Stimulated activated CD4-positive, alpha-beta T cell treated with anti-CD3 and anti-CD28 coated beads, Interleukin-1b, Interleukin-23, amount 100 ng/mL, for 24 hours (primary cell): ENCODE measurements at places on chromosomes 5 and 9.

DNA sequence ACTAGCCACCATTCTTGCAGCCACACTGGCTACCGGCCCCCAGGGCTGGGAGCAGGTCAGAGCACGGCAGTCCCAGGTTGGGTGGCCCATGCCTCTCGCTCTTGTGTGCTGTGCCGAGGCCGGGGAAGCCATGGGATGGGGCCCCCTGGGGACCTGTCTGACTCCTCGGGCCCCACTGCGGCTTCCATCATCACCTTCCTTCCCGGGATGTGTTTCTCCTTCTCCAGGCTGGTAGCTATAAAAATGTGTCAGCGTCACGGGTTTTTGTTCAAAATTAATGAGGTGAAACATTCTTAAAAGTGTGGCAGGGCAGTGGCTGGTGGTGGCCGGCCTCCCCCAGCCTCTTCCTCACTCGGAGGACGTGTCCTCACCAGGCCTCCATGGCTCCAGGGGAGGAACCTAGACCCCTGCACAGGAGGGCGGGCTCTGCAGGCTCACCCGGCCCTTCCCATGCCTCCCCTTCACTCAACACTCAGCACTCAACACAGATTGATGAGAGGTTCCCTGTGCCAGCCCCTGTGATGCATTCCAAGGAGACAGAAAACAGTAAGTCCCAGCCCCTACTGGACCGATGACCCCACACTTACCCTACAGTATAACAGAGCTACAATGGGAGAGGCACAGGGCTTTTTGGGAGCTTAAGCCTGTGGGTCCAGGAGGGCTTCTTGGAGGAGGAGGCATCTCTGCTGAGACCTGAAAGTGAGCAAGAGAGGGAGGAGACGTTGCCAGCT lies 43.2 kb downstream of the PTGES start:
- no peak for DNase-seq

- no peak for DNase-seq
Observed at GRCh38 chr9:127705577-127706379, 1.0 kb upstream of the CFAP157 start.

DNA sequence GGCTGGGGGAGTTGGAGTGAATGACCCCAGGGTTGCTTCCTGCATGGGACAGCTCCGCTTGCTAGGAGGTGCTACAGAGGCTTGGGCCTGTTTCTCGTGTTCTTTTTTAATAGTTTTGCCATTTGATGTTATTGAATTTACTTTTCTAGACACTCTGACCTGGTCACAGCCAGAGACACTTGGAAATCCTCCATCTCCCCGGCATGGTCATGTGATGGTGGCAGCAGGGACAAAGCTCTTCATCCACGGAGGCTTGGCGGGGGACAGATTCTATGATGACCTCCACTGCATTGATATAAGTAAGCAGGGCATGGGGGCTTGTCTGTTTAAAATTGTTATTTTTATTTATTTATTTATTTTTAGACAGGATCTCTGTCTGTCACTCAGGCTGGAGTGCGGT lies 13.4 kb downstream of the HSPA5 start:
- no peak for DNase-seq

DNA sequence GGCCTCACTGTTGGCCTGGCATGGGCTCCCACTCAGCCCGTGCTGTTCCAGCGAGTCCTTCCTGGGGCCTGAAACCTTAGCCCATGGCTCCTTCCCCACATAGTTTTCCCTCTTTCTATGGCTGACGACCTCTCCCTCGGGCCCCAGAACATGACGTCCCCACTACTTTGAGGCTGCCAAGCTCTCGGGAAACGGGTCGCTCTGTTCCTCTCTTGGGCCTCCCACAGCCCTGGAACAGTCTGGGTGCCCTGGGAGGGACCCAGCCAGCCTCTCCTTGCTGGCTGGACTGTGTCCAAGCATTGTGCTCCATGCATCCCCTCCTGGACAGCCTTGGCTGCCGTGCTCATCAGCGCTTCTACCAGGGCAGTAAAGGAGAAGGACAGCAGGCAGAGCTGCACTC lies 118.3 kb downstream of the SYK start:
- no peak for DNase-seq

GRCh38 chr5:80569961-80570786 lies at the start of gene ANKRD34B:
Gene ANKRD34B, minus strand, starts transcription at chr5:80570280. Its CDS starts 10,261 bp downstream, at chr5:80560019.
- DNase-seq = peak; percentile 4

DNA sequence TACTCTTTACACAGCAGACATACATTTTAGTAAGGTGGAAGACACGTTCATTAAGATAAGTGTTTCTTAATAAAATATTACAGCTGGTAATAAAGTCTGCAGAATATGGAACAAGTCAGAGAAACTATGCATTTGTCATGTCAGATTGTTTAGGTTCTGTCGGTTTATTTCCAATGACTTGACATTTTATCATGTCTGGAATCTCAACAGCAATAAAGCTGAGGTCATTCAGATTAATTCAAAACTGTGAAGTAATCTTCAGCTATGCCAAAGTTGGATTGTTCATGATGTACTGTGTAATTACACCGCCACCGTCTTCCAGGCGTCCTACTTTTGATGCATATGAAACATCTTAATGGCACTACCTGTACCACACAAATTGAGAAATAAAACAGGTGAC lies 1032.6 kb downstream of the CDH12 start:
- DNase-seq = no peak

GRCh38 chr5:88143693-88144218 lies 124.9 kb downstream of the TMEM161B start:
- DNase-seq = no peak

- no peak for DNase-seq
Observed at GRCh38 chr5:108148715-108149139, 233.2 kb downstream of the FBXL17 start.

GRCh38 chr5:108739906-108740305 lies 7.8 kb upstream of the FER start:
- DNase-seq = no peak

- DNase-seq = no peak
Observed at GRCh38 chr9:128457207-128457606, 1.4 kb downstream of the ODF2 start.

- no peak for DNase-seq
Observed at GRCh38 chr9:129968690-129969485, 74.1 kb downstream of the FNBP1 start.

- DNase-seq = no peak
Observed at GRCh38 chr5:157886796-157887380, 27.9 kb upstream of the CLINT1 start.

- no peak for DNase-seq
Observed at GRCh38 chr5:119318256-119318894, 37.4 kb upstream of the TNFAIP8 start.

DNA sequence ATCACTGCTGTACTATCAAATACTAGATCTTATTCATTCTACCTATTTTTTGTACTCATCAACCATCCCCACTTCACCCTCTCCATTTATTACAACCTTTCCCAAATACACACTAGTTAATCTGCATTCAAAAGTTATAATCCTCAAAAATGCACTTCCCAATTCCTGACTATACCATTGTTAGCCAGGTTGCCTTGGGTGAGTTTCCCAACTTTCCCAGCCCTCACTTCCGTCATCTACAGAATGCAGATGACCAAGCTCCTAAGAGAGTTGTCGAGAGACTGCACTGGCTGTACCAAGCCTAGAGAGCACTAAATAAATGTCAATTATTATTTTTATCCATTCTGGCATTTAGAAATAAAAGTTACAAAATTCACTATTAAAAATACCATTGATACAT lies 11.5 kb downstream of the PLPP1 start:
- DNase-seq = no peak

- DNase-seq = no peak
Observed at GRCh38 chr5:62547945-62548630, 30.5 kb upstream of the LRRC70 start.

- DNase-seq = no peak
Observed at GRCh38 chr5:167987490-167988280, 303.8 kb upstream of the WWC1 start.
